RCC 7860 (cell line): ENCODE measurements at places on chromosomes 4 and X.

DNA sequence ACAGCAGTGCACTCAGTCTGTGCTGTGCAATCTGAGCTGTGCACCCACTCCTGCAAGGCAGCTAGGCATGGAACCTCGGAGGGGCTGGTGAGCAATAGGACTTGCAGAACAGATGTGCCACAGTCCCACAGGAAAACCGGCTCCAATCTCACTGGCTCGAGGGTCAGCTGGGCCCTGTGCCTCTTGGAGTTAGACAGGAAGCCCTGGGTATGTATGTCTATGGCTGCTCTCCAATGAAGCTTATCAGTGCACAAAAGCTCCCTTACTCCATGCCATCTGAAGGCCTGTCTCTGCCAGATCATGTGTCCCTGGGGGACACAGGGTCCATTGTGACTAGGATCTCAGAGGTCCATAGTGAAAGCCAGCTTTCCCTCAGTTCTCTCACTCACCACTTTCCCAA lies 335.8 kb downstream of the SH3BGRL start:
- DNase-seq = no peak

DNA sequence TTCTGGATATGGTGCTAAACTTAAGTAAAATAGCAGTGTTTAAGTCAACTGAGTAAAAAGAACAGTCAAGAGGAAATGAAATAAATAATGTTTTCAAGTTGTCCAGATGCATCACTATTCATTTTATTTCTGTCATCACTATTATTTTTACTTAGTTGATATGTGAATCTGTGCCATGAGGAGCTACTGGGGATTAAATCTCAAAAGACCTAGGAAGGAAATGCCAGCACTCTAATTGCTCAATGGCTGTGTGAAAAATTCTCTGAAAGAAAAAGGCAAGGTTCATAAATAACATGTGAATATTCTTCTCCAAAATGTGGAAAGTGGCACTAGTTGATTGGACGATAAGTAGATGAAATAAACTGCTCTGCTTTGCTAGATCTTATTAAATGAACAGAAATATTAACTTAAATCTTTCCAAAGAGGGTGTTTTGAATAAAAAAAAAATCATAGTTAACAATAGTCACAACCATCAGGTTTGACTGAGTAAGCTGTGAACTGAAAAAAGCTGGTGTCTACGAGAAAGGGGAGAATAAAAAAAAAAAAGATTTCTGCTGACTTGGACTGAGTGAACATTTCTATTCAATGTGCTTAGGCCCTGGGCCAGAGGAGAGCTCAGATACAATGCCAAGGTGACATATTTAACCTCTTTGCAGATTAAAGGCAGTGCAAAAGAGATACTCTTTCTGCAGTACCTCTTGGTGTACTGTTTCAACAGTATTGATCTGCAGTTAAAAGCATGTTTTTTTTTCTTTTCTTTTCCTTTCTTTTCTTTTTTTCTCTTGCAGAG lies 1.6 kb downstream of the SPARCL1 start:
- DNase-seq = no peak

DNA sequence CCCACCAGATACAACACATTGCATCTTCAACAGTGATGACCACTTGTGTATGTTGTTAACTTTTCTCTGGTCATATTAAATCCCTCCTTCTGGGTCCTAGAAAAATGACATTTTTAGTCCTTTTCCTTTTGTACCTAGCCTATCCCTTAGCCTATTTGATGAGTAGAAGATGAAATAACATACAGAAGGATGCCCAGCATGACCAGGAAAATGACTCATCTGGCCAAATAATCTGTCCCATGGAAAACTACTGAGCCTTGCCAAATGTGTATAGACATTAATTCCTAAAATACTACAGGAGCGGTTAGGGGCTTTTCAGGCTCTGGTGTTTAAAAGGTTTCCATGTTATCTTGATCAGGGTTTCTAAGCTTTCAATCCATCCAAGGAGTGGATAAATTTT lies 129.0 kb upstream of the KCNIP4 start:
- DNase-seq = no peak

- no peak for DNase-seq
Observed at GRCh38 chr4:6071191-6071958, 53.1 kb upstream of the C4orf50 start.

DNA sequence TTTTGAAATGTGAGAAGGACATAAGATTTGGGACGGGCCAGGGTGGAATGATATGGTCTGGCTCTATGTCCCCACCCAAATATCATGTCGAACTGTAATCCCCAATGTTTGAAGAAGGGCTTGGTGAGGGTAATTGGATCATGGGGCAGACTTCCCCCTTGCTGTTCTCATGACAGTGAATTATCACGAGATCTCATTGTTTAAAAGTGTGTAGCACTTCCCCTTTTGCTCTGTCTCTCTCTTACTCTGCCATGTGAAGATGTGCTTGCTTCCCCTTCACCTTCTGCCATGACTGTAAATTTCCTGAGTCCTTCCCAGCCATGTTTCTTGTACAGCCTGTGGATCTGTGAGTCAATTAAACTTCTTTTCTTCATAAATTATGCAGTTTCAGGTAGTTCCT lies 17.5 kb downstream of the MTMR8 start:
- DNase-seq = no peak

GRCh38 chr4:147526272-147526654 lies 45.4 kb downstream of the EDNRA start:
- no peak for DNase-seq
